NCI-H226 (cell line): ENCODE measurements at places on chromosomes 5 and 9.

DNA sequence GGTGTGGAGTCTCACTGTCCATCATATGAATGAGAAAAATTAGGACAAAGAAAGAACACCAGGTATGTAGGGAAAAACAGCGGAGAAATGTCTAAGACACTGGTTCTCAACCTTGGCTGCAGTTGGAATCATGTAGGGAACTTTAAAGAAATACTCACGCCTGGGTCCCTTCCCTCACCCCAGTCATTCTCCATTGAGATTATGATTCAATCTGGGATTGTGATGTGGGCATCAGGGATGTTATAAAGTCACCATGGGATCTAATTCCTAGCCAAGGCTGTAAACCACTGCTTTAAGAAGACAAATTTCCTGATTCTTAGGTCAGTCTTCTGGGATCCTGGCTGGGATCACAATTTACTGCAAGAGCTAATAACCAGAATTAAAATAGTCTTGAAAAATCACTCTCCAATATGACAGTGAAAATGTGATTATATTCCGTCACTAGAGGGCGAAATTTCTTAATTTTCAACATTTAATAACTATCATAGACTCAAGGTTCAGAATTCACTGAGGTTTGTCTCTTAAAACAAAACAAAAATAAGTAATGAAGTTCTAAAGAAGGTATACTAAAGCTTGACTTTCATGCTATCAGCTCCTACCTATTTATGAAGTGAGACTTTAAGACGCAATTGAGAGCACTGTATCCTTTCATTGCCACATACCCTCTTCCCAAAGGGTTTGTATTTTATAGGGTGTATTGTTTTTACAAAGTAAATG is 60.5 kb downstream of the GLDC start:
- no peak for DNase-seq

DNA sequence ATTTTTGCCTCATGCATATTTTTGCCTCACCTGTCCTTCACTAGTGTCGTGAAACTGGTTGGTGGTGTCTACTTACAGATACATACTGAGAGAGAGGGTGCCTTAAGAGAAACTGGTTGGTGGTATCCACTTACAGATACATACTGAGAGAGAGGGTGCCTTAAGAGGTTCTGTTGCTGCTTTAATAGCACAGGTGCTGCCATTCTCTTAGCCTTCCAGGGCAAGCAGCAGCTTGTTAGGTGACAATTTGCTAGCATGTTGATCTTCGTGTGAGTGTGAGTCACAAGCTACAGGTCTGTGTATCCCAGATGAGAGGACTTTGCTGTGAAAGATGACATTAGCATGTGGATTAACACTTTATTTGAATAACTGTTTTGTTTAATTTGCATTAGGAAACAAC is 1.4 kb downstream of the PTTG1 start:
- DNase-seq: no peak

DNA sequence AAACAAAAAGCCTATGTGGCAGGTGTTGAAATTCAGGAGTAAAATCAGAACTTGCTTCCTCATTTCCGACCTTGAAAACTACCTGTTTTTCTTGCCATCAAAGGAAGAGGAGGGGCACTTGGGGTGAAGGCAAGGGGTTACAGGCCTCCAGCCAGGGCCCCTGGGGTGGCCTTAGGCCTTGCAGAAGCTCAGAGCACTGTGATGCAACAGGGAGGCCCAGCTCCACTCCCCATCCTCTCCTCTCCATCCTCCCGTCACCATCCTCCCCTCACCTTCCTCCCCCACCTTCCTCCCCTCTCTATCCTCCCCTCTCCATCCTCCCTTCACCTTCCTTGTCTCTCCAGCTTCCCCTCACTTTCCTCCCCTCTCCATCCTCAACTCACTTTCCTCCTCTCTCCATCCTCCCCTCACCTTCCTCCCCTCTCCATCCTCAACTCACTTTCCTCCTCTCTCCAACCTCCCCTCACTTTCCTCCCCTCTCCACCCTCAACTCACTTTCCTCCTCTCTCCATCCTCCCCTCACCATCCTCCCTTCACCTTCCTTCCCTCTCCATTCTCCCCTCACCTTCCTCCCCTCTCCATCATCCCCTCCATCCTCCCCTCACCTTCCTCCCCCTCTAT is 111.6 kb downstream of the WNK2 start:
- no peak for DNase-seq

GRCh38 chr5:114419067-114419388 is 57.2 kb downstream of the KCNN2 start:
- DNase-seq: no peak

- DNase-seq: no peak
Observed at GRCh38 chr5:74432216-74432615, 208.3 kb downstream of the ENC1 start.

DNA sequence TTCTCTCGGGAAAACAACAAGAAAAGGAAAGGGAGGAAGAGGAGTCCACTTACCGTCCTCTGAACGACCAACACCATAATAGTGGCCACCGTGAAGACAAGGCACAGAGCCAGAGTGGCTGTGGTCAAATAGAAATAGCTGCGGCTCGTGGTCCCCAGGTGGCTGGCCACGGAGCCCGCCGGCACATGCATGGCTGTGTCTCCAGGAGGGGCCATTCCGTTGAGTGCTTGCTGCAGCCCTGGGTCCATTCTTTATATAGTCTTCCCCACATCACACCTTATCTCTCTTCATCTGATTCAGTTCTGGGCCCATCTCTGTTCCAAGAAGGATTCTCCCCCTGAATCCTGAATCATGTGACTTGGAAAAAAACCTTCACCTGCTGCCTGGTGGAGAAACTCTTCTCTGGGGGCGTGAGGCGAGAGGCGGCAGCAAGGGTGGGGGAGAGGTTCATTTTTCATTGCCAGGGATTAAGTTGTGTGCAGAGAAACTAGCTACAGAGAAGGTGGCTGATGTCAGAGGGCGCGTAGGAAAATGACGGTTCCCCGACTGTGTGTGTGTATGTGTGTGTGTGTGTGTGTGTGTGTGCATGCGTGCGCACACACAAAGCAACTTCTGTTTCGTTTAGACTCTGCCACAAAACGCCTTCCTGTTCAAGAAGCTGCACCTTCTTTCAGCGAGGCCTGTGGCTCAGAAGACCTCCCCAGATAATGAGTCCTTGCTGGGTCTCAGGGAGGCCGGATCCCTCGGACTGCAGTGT is at the start of gene TNFSF8:
TNFSF8 (minus strand) TSS at position 536 of the 757 bp plus-strand sequence; CDS start at position 248, 288 bp downstream.
- DNase-seq: no peak
